ENCODE measurements at places on chromosomes 4 and X.

DNA sequence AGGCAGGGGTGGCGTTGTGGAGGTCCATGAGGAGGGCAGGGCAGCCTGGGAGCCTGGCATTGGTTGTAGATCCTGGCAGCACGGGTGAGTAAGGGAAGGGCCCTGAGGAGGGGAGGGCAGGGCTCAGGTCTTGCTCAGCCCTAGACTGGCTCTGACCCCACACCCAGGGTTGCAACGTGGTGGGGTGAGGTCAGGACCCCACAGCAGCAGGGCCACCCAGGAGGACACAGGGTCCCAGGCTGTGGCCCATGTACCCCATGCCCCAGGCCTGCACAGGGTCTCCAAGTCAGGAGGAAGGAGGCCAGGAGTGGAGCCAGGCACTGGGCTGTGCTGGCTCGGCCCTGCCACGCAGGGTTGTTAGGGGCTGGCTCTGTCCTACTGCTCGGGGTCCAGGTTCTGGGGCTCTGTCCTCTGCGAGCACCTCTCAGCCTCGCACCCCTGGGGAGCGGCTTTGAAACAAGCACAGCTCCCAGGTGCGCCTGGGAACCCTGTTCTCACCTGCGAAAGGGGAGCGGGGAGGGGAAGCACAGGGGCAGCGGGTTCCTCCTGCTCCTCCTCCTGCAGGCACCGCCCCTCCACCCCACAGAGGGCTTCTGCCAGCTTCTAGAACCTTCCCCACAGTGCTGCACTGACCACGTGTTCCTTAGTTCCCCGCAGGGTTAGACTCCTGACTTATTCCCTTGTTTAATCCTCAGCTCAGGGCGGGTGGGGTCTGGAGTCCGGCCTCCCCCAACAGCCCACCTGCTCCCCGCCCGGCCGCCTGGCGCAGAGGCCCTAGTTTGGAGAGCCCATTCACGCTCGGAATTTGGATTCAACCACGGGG, 20.4 kb downstream of the MSANTD1 start:
- no peak for DNase-seq

- DNase-seq = no peak
These were observed 38.3 kb downstream of the GUCY1A1 start for GRCh38 chr4:155704841-155705404.

GRCh38 chrX:101360390-101360789, 11.8 kb upstream of the TIMM8A start:
- no peak for DNase-seq

DNA sequence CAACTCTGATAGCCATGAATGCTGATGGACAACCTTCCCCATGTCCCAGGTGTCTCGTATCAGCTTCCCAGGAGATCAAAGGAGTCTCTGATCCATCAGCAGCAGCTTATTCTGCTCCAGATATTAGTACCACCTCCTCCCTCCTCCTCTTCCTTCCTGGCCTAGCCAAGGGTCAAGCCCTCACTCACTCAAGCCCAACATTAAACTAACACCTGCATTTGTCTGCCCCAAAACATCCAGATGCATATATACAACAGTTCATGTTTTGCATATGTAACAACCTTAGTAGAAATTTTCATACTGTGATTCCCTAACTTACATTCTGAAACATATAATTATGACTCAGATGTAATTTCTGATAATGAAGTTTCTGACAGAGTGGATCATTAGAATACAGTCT, 29.9 kb downstream of the BCLAF3 start:
- no peak for DNase-seq

GRCh38 chr4:128403586-128403985, 116.0 kb upstream of the PGRMC2 start:
- no peak for DNase-seq
